ENCODE measurements at places on chromosomes 5 and 9.
A peak's percentile ranks its signal among the peaks of the same experiment; 100 is the strongest.

DNA sequence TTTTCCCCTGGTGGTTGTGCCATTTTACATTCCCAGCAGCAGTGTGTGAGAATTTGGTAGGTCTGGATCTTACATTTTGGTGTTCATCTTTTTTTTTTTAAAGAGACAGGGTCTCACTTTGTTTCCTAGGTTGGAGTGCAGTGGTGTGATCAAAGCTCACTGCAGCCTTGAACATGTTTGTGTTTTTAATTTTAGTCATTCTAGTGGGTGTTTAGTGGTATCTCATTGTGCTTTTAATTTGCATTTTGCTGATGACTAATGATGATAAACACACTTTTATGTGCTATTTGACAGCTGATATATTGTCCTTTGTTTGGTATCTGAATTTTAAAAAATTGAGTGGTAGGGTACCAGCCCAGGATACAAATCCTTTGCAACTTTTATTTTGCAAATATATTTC is 53.4 kb upstream of the POMT1 start:
- DNase-seq, result no peak

DNA sequence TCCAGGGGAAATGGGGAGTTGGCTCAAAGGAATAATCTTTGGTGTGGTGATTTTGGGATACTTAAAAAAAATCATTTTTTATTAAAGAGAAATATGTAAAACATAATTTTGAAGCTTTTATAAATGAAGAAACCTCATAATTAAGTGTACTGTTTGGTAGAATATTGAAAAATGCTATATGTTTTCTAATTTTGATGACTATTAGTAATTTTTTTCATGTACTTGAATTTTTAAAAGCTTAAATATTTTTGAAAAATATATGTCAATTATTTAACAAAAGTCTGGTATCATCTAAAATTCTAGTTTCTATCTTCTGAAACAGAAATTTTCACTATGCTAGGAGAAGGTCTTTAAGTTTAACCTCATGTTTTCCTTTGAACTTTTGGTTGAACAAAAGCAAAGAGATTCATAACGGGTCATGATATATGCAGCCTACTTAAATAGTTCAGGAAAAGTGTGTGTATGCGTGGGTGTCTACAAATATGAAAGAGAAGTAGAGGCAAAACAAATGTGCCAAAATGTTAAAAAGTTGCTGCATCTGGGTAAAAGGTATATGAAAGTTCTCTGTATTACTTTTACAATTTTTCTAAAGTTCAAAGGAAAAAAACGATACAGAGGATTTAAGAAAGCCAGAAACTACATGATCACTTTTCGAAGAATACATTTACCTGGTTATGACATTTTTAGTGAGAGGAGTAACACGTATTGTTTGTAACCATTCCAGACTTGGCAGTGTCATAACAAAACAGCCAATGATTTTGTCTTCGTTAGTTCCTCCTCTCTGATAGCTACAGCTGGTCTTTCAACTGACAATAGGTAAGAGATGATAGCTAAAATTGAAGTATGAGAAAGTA is 117.3 kb upstream of the TNFAIP8 start:
- DNase-seq, result no peak

DNA sequence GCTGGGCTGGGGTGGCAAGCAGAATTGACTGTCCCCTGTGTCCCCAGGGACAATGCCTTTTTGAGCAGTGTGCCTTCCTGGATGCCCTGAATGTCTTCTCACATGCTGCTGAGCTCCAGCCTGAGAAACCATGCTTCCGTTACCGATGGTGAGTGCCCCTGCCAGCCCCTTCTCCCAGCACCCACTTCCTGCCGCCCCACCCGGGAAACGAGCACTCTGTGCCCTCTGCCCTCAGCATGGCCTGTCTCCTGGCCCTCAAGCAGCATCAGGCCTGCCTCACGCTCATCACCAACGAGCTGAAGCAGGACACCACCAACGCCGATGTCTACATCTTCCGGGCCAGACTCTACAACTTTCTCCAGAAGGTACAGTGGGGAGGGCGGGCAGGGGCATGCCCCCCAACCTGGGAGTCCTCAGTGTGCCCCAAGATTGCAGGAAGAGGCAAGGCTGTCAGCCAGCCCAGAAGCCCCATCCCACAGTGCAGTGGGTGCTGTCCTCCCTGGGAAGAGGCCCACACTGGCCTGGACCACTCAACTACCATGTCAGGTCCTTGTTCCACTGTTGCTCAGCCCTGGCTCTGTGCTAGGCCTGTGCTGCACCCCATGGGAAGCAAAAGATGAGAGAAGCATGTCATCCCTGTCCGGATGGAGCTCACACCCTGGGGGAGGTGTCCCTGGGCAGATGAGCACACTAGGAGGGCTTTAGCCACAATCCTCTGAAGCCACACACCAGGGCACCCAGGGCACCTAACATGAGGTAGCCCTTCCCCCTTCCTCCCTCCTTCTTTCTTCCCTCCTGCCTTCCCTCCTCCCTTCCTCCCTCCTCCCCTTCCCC is 4.4 kb downstream of the TTC16 start:
- DNase-seq, result no peak

GRCh38 chr5:22560147-22560546 is 293.0 kb downstream of the CDH12 start:
- DNase-seq, result no peak

- peak; percentile 52 for DNase-seq
Observed at GRCh38 chr5:68459093-68459809, 243.7 kb downstream of the PIK3R1 start.

DNA sequence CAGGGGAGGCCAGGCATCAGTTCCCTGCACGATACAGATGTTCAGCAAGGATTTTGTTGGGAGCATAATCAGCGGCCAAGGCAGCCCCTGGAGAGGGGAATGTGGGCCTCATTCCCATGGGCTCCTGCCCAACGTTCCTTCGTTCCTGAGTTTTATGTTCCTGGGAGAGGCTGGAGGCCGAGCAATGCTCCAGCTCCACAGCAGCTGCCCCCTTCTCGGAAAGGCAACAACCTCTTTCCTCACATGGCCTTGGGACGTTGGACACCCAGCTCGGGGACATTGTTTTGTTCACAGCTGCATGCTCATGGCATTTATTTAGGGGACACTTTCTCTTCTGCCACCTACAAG is 63.8 kb upstream of the COL15A1 start:
- DNase-seq, result no peak

DNA sequence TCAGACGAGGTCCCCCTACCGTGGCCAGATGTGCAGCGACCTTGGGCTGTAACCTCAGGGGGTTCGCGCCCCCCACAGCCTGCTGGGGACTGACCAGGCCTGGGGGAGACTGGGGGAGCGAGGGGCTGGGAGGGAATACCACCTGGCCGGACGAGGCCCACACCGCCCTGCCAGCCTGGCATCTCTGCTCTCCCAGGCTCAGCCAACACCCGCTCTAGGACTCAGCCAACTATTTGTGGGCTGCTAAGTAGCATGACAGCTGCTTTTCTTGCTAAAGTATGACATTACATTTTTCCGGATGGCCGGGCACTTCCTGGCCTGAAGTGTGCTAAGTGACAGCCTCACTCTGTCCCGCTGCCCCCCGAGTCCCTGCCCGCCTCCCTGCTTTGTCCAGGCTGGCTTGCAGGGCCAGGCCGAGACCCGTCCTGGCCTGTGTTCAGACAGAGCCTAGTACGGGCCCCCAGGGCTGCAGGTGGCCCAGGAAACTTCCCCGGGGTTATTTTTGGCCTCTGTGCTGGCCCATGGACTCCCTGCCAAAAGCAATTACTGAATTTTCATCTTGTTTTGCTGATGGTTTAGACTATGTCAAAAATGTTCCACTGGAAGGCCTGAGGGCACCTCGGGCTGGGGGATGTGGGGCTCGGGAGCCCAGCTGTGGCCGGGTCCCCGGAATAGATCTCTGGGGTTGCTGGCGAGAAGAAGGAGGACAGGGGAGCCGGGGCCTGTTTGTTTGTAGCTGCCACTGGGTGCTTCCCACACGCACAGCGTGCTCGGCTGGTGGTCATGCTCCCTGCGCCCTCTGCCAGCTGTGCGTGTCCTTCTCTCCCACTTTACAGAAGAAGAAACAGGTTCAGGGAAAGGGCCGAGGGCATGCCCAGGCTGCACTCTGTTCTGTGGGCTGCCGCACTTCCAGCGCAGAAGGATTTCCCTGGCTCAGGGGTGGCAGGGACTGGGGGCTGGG is 13.4 kb upstream of the SLC2A6 start:
- DNase-seq, result no peak

DNA sequence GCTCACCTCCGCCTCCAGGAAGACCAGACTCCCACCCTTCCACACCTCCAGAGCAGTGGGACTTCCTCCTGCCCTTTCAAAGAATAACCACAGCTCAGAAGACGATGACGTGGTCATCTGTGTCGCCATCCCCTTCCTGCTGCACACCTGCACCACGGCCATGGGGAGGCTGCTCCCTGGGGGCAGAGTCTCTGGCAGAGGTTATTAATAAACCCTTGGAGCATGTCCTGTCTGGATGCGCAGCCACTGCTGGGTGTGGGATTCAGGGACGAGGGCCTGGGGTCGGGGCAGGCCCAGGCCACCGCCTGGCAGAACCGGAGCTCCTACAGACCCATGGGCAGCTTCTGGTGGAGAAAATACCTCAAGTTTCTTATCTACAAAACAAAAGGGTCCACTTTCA is 5.0 kb downstream of the PAEP start:
- DNase-seq, result no peak

DNA sequence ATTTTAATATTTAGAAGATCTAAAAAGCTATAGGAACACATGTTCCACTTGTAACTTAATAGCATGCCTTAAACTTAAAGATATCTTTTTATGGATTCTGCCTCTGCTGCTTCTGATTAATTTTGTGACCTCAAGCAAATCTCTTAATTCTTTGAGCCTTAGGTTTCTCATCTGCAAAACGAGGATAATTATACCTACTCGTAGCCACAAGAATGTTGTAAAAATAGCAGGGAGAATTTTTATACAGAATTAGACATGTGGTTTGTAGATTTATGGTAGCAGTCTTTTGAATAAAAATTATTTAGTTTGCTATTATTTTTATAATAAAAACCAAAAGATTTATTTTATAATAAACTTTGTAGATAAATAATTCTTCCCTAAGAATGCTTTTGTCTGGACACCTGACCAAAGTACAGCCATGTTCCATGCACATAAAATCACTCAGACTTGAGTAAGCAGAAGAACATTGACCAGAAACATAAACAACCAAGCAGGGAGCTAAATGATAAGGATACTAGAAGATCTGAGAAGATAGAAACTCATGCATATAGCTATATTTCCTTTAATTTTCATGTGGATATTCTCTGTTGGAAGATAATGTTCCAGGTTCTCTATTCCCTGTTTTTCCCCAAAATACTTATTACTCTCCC is 18.5 kb downstream of the C9orf85 start:
- DNase-seq, result no peak

DNA sequence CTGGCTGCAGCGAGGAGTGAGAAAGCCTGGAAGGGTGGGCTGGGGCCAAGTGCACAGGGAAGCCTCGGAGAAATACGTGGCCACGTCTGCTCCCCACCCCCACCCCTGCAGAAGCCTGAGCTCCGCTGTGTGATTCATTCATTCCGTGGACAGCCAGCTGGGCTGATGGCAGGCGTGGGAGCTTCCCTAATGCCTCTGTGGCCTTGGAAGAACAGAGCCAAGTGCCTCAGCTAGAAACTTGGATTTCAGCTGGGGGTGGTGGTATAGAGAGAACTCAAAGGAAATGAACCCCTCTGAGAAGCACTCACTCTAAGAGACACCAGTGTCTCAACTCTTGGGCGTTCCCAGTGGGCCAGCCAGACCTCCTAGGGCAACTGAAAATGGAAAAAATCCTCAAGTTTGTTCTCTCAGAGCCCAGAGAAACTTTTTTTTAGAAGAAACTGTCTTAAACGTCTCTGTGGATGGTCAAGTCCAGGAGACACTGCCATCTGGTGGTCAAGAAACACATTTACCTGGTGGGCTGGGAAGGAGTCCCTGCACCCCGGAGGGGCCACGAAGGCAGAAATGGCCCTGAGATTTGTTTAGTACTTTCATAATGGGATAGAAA is 18.0 kb downstream of the ATOX1 start:
- DNase-seq, result no peak

DNA sequence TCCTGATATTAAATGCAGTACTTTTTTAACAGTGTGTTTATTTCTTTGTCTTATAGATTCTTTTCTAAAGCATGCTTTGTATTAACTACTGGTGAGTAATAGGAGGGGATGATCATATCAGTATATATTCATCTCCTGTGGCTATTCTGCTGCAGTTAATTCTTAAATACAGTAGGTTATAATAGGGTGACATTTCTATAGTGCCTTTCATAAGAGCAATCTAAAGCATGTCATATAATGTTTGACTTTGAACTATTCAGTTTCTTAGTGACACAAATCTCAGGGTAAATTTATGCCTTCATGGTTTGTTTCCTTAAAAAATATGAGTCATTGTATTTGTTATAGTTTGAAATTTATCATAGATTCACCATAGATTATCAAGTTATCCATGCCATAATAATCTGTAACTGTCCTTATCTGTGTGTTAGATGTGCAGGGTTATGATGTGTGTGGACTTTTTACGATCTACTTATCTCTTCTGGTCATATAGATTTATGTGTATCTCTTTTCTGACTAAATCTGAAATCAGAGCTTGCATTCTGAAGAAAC is 1019.5 kb downstream of the NR2F1-AS1 start:
- no peak for DNase-seq

GRCh38 chr9:21862871-21863270 is 60.4 kb downstream of the MTAP start:
- no peak for DNase-seq

DNA sequence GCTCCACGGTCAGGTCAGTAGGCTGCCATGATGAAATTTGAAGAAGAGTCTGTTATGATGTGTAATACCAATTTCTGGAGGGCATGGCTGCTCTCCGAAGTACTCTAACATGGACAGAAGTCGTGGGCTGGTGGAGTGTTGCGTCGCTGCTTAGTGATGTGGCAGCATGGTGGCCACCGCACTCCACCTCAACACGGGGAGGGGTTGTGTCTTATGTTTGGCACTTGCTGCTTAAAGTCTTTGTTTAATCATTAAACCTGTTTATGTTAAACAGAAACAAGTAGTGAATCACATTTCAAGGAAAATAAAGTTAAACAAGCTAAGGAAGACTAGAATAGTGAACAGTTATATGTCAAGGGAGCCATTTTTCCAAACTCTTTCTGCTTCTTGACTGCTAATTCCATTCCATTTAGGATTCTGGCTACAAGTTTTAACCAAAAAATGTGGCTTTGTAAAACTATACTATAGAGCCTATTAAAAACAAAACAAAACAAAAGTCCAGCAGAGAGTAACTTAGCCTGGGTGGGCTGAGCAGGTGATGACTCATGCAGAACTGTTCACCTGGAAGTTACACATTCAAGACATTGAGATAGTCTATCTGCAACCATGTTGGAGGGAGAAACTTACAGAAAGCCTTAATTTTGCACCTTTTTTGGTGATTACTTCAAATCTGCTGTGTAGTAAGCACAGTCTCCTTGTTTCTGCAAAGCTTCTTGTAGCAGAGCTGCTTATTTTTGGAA is 9.5 kb downstream of the HABP4 start:
- no peak for DNase-seq

GRCh38 chr5:127849408-127849807 is 146.2 kb downstream of the CCDC192 start:
- DNase-seq, result no peak

GRCh38 chr5:80653502-80653901 is 950 bp upstream of the MSH3 start:
- DNase-seq, result no peak

GRCh38 chr9:104882086-104882485 is 45.9 kb downstream of the ABCA1 start:
- no peak for DNase-seq

GRCh38 chr9:75529463-75529862 is 361.0 kb upstream of the PCSK5 start:
- DNase-seq, result no peak

- DNase-seq, result no peak
Observed at GRCh38 chr5:6781716-6782115, 68.5 kb downstream of the TENT4A start.

Data from NCI-H510A (cell line).